ENCODE measurements at places on chromosomes 13 and 19. TPM values are rescaled to one million over a fixed set of nuclear protein-coding genes. Genes with fewer than 3 reads are reported as not detected.

The KCNN1 gene
- total RNA-seq: not detected

The KIR3DL1 gene
- total RNA-seq: not detected

- H3K4me3 ChIP-seq: no peak overlapping the region
- H3K4me1 ChIP-seq: no peaks in the 10 kb centered on the region
- H3K36me3 ChIP-seq: no peaks in the 10 kb centered on the region
- H3K27ac ChIP-seq: no peak overlapping the region
These were observed 24.0 kb upstream of the INSR start for GRCh38 chr19:7318176-7318575.

GRCh38 chr13:29707876-29708543, 112.5 kb upstream of the SLC7A1 start:
- no peak overlapping the region for H3K4me3 ChIP-seq
- no peak for DNase-seq
- no peaks in the 10 kb centered on the region for H3K36me3 ChIP-seq
- no peaks in the 10 kb centered on the region for H3K27me3 ChIP-seq
- H3K27ac ChIP-seq: no peak overlapping the region

DNA sequence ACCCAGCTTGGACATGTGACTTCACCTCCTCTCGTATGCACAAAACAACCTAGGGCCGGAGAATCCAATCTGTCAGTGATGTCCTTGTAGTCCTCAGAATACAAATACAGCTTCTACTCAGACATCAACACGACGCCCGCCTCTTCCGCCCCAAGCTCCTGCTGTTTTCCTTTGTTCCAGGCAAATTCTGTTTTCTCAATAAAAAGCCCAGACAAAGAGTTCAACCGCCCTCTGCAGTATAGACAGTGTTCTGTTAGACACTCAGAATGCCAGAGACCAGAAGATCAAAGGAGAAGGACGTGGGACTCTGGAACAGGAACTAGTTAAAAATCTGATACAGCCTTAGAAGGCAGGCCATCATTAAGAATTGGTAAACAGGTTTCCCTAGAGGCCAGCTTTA, 42.0 kb upstream of the GGACT start:
- peak; percentile 25 for DNase-seq
- peaks cover 24% of the 10 kb centered on the region for H3K36me3 ChIP-seq
- no peak overlapping the region for H3K4me3 ChIP-seq
- peaks cover 3% of the 10 kb centered on the region for H3K4me1 ChIP-seq
- H3K27me3 ChIP-seq: no peaks in the 10 kb centered on the region
